ENCODE measurements at places on chromosomes 1 and 21.
A peak's percentile ranks its signal among the peaks of the same experiment; 100 is the strongest.

DNA sequence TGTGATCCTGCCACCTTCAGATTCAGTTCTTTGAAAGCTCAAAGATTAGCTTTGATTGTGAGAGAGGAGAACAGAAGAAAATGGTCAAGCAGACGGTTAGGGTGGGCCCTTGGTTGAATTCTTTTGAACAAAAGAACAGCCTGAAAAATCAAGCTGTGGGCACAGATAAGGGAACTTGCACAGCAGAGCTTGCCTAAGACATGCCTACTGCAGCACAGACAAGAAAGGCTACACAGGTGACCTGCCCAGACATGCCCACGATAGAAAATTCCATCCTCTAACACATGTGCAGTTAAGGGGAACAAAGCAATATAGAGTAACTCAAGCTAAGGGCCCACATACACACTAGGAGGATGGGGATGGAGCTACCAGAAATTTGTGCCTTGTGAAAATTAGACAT is 512.5 kb upstream of the LRRC7 start:
- no peak for DNase-seq

GRCh38 chr1:200911361-200911760 is 16.7 kb downstream of the INAVA start:
- DNase-seq, result no peak

GRCh38 chr1:70072231-70072751 is 133.1 kb downstream of the LRRC40 start:
- DNase-seq, result no peak

DNA sequence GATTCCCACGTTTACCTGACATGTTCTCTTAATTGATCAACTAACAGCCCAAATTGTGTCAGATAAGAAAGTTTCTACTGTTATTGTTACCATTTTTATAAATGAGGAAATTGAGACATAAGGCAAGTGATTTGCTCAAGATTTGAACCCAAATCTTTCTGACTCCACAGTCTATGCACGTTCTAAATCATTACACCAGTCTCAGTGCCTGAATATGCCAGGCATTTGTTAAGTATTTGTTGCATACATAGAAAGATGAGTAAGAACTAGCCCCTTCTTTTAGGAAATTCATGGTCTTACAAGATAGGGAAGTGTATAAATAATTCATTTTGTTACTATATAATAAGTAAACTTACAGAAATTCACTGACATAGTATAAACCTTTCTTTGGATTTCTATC is 7.1 kb upstream of the CD101 start:
- DNase-seq, result no peak

DNA sequence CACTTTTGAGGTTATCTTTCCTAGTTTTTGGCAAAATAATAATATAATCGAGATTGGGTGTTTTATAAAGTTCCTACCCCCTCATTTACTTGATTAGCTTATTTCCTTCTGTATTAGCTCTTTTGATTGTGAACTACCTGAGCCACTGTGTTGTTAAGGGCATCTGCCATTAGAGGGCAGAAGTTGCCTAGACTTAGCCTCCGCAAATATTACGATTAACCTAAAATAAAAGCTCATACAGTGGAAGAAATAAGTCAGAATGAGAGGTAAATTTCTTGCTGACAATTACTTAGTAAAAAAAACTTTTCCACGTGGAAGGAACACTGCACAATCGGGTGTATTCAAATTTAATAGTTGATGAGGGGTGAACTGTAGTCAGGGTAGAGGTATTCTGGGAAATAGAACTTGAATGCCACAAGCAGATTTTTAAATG is 2.3 kb downstream of the H3-3A start:
- peak; percentile 70 for DNase-seq

DNA sequence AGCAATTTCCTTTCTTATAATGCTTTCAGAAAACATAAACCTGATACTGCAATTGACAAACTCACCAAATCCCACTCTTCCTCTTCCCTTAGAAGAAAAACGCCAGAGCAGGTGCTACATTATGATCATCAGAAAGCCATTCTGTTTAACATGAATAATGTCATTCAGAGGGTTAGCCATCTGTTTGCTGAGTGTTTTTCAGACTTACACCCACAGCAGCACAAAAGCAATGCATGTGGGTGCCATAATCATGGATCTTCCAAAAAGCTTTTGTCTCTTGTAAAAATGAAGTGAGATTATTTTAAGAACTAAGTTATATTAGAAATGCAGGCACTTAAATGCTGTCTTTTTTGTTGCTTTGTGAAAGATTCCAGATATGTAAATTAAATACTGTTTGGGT is 204.6 kb upstream of the TMPRSS15 start:
- no peak for DNase-seq

DNA sequence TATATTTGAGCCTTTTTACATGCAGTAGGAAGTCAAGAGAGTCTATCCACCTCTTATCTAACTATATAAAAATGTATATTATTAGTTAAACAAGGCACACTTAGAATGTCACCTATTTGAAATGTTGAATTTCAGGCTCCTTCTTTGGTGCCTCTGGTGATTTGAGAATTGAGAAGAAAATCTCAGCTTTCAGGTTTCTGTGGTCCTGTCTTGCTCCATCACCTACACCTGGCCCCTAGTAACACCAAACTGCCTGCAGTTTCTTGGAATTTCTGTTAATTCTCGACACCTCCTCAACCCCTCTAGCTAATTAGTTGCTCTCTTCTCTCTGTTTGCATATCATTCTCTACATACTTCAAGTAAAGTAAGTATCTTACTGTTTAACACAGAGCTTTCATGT is 54.9 kb upstream of the WNT2B start:
- no peak for DNase-seq

GRCh38 chr1:204087181-204087892 is 14.4 kb downstream of the SOX13 start:
- DNase-seq, result no peak

DNA sequence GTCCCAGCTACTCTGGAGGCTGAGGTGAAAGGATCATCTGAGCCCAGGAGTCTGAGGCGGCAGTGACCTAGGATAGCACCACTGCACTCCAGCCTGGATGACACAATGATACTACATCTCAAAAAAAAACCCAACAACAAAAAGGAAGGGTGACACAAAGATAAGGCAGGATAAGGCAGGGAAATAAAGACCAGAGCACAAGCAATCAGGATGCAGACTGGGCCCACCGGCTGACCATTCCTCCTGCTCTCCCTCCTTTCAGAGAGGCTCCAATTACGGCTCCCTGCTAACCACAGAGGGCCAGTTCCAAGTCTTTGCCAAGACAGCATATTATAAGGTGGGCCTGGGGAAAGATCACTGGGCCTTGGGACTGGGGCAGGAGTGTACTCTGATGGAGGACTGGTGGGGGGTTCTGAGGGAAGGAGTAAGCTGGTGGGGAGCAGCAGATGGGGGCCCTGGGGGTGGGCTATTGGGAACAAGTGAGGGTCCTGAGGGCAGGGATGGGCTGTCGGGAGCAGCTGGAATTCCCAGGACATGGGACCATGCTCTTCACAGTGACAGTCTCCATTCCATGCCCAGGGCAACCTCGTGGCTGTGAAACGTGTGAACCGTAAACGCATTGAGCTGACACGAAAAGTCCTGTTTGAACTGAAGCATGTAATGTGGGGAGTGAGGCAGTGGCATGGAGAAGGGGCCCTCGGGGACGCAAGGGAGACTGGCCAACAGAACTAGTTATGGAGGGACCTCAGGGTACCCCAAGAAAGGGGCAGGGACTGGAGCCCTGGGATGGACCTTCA is 7.3 kb downstream of the NPR1 start:
- no peak for DNase-seq

GRCh38 chr1:224182057-224182865 is 779 bp upstream of the DEGS1 start:
- DNase-seq, result peak; percentile 86

DNA sequence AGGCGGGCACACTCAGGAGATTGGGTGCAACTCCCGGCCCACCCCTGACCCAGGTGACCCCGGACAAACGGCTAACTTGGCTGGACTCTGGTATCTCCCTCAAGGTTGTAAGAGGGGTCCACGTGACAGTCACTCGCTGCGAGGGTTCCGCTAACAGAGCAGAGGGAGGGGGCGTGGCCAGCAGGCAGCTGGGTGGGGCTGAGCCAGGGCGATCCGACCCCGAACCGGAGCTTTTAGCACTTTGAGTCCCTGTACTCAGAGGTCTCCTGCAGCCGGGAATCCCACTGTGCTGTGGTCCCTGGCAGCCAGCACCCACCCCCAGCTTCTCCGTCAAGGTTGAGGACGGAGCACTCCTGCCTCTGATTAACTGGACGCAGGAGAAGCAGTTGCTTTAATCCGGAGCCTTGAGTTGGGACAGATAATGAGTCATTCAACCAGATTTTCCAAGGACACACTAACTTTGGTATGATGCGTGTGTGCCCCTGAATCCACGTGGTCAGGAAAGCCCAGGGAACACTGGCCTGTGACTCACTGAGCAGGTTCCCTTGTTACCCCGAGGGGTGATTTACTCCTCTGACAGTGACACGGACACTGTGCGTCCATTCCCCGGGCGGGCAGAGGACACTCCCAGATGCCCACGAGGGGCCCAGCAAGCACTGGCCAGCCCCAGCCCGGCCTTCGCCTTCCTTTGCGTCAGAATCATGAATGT is 16.8 kb downstream of the TRPM2 start:
- no peak for DNase-seq
